ENCODE measurements at places on chromosomes 5 and 9. TPM values are rescaled to one million over a fixed set of nuclear protein-coding genes. Genes with fewer than 3 reads are reported as not detected.
A peak's percentile ranks its signal among the peaks of the same experiment; 100 is the strongest.

NCBP1 gene
- total RNA-seq, result 15.5 TPM

MAP3K1 gene
- total RNA-seq, result 5.8 TPM

DNA sequence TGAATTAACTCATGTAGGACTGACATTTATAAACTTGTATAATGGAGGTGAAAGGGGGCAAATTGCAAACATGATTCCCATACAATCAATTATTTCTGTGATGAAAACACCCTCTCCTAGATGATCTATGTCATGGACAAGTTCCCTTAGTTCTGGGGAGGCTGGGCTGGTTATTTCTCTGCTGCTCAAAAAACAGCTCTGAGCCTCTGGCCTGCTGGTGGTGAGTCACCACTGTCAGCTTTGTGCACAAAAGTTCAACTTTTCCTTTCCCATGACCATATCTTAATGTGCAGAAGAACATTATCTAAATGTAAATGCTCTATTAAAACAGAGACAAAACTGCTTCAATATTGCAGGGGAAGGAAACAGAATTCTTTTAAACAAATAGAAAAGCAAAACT lies 85.0 kb downstream of the HMHB1 start:
- no peak for DNase-seq

- peak; percentile 79 for DNase-seq
These were observed 51.9 kb downstream of the NIPAL4 start for GRCh38 chr5:157511651-157512644.

DNA sequence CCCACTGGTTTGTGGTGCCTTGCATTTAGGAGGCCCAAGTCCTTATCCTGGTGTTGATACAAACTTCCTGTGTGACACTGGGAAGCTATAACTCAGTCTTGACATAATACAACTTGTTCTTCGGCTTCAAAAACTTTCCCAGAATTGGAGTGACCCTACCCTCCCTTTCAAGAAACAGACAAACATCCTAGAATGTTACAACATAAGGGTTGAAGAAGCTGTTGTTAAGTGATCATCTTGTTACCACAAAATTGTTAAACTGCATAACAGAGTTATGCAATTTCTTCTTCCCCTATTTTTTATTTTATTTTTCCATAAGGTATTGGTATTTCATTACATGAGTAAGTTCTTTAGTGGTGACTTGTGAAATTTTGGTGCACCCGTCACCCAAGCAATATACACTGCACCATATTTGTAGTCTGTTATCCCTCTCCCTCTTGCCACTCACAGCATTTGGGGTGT lies 21.3 kb downstream of the TLR4 start:
- DNase-seq, result no peak

- DNase-seq, result no peak
These were observed 723 bp downstream of the PPP1R26 start for GRCh38 chr9:135480071-135480939.

DNA sequence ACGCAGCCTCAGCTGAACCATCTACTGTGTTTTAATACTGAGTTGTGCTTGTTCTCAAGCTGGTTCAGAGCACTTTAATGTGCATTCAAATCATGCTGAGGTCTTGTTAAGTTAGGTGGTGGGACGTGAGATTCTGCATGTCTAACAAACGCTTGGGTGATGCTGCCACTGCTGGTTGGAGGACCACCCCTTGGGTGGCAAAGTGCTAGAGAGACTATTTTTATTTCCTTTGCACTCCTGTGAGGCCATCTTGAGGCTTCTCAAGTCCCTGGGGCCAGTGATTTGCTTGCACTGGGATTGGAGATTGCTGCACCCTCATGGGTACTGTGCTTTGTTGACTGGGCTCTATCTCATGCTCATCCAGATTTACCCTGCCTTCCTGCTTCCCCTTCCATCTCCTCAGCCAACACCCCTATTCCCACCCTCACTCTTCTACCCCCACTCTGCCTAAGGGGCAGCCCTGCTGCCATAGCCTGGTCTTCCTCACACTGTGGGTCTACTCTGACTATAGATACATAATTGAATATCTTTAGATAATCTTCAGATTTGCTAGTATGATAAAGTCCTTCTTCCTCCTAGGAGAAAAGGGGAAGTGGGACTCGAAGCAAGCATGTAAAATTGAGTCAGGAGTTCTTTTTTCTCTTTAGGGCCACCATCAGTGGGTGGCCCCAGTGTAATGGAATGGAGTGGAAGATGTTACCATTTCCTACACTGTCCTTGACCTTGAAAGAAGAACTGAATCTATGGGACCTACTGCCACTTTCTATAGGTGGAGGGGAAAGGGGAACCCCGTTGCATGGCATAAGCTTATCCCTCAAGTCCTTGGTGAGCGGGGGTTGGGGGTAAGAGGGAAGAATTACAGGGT lies 45.1 kb upstream of the SUB1 start:
- DNase-seq, result no peak

DNA sequence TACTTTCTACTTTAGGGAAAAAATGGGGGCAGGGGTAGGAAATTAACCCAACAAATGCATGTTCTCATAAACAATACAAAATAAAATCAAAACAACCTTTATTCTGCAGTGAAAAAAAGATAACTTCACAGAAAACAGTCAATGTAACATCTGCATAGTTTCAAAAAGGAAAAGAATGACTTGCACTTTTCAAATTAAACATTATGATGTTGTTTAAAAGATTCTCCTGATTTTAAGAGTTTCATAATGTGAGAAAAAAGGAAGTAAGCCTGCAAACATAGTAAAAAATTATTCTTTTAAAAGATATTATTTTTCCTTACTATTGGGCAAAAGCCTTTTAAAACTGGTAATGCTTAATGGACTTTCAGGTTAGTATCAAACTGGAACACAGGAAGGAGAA lies 7.6 kb downstream of the C9orf72 start:
- DNase-seq, result no peak

DNA sequence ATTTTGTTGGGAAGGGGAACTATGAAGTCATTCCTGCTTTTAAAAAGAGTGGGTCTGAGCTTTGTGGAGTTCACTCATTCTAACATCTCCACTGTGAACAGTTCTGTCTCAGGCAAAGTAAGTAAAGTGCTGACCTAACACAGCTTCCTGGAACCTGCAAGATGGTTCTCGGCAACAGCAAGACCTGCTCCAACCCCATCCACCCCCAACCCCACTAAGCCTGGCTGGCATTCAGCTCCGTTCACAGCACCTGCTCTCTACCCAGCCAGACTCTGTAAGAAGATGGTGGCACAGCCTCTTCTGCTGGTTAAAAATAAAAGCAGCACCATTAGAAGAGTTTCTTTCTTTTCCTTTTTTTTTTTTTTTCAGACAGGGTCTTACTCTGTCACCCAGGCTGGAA lies 42.0 kb downstream of the EPB41L4B start:
- DNase-seq, result no peak

- DNase-seq, result no peak
These were observed 597 bp upstream of the CENPH start for GRCh38 chr5:69188811-69189161.

GRCh38 chr9:35923927-35924763 lies 14.9 kb downstream of the SPAAR start:
- DNase-seq, result peak; percentile 86

DNA sequence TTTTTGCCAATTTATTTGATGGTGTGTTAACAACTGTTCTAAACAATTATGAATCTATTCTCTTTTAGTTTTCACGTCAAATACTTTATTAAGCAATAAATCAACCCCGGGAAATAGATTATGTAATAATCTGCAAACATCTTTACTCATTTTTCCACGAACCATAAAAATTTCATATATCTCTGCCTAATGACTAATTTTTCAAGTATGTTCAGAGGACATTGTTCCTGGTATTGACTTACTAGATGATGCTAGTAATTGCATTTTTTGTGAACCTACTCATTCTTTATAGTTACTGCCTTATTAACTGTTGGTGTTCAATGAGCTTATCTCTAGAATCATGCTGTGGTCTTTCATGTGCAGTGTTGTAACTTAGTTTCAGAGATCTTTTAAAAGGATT lies 41.0 kb upstream of the FBN2 start:
- no peak for DNase-seq

GRCh38 chr5:144121577-144121976 lies 48.9 kb downstream of the YIPF5 start:
- no peak for DNase-seq

DNA sequence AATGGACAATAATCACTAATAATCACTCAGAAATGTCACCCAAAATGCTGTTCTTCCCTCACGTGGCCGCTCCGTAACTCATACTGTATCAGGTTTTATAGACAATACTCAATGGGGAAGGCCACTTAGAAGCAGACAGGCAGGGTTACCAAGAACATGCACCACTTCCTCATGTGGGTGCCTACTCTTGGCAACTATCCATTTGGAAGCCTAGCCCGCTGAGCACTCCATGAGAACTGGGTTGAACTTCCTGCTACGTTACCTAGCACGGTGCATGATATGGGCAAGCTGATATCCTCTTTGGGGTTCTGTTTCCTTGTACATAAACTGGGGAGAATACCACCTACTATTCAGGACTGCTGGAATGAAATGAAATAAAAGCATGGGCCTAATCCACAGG lies 14.3 kb downstream of the DAP start:
- DNase-seq, result no peak

GRCh38 chr9:19176856-19177255 lies 49.6 kb upstream of the PLIN2 start:
- DNase-seq, result no peak

PCDHA11 gene
- total RNA-seq, result 0.23 TPM

CKMT2 gene
- 0.78 TPM for total RNA-seq

THOC3 gene
- total RNA-seq, result 21.5 TPM

GRCh38 chr9:132006677-132007370 lies 72.8 kb downstream of the MED27 start:
- DNase-seq, result no peak

- no peak for DNase-seq
These were observed 27.7 kb downstream of the SAR1B start for GRCh38 chr5:134604908-134605307.

DNA sequence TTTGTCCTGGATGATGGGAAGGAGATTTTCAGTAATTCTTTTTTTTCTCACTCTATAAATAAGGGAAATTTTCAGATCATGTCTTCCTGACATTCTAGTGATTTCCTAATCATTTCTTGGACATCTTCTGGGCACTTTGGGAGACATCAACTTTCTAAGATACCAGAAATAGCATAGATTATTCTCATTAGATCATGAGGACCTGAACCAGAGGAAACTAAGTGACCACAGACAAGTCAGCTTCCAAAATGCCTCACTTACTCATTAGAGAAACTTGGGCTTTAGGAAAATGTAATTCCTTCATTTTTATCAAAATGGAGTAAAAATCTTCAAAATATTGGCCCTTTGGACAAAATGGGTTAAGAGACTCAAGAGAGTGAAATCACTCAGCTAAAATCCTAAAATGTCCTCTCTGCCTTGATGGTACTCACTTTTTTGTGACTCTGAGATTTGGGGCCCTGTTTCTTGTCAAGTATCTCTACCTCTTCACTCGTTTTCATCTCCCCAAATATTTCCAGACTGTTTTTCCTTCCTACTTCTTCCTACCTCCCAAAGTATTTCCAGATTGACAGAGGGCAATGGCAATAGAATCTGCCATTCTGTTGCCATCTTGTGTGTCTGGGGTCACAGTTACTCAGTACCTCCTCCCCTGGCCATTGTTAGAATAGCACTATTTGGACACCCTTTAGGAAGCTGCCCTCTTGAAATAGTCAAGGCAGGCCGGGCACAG lies 194.5 kb downstream of the NR3C1 start:
- DNase-seq, result no peak

DNA sequence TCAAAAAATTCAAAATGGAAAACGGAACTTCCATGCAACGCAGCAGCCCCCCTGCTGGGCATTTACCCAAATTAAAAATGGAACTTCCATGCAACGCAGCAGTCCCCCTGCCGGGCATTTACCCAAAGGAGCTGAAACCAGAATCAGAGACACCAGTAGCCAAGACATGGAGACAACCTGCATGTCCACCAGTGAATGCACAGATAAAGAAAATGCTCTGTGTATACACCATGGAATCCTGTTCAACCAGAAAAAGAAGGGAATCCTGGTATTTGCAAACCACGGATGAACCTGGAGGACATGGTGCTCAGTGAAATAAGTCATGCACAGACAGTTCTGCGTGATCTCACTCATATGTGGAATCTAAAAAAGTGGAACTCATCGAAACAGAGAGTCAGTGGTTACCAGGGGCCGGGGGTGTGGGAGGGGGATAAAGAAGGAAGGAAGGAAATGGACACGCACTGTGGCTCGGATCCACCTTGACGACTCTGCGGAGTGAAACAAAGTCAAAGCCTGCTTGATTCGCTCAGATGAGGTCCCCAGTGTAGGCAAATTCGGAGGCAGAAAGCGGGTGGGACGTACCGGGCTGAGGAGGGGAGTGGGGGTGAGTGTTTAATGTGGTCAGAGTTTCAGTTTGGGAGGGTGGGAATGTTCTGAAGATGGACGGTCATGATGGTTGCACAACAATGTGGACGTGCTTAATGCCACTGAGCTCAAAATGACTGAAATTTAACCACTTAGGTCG lies 40.2 kb upstream of the EXOC3 start:
- no peak for DNase-seq

DNA sequence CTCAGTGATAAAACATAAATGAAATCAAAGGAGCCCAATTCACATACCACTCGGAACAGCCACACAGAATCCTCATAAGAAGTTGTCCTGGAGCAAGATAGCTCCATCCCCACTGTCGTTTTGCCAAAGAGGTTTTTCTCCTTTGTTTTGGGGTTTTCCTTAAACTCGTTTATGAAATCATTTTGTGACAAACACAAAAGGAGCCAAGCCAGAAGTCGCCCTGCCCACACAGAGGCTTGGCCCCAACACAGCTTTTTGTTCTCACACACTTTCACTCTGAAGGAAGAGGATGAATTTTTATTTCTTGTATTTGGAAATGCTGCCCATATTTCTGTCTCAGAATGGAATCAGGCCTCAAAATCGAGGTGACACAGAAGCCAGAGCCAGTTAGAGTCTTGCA lies 113.4 kb downstream of the HSD17B3 start:
- DNase-seq, result no peak

SPATA31C2 gene
- not detected for total RNA-seq

FBXL17 gene
- total RNA-seq, result 9.6 TPM

DNA sequence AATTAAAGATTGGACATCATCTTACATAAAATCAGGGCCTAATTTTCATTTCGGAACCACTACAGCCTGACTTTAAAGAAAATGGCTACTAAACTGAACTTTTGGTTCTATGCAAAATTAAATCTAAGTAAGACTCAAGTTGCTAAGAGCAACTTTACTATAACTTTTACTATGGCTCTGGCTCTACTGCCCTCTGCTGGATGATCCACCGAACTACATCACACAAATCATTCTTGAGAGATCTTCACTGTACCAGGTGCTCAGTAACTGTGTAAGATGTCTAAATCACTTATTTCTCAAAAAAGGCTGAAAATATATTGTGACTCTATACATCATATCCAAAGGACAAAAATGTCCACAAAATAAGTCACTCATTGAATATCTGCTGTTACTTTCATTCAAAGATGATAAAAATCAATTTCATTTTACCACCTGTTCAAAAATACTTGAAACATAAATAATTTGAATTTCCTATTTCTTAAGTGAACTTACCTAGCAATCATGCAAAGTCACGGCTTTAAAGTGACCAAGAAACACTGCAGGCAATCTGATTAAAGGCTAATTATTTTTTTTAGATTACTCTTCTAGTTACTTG lies 13.5 kb downstream of the MOCS2 start:
- DNase-seq, result peak; percentile 51

Measured in left lobe of liver (tissue), 2 donors.